Inflammatory macrophage treated with lipopolysaccharide for 1 hour (primary cell): ENCODE measurements at places on chromosomes 7 and 10.

DNA sequence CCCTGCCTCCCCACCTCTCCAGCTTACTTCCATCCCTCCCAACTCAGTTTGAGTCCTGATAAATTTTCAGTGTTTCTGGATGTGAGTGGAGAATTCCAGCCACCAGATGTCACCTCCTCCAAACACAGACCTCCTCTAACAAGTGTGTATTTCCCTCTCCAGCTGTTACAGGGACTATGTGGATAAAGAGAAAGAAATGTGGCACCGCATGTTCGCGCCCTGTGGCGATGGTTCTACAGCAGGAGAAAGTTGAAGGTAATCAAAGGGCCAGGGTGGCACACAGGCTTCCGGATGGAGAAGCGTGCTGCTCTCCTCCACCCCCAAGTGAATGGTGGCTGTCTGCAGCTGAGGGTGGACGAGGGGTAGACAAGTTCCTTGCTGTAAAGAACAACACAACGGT lies 14.7 kb downstream of the FKBP6 start:
- no peak for DNase-seq

- DNase-seq = no peak
These were observed 47.6 kb downstream of the UNC5B start for GRCh38 chr10:71259815-71260501.

DNA sequence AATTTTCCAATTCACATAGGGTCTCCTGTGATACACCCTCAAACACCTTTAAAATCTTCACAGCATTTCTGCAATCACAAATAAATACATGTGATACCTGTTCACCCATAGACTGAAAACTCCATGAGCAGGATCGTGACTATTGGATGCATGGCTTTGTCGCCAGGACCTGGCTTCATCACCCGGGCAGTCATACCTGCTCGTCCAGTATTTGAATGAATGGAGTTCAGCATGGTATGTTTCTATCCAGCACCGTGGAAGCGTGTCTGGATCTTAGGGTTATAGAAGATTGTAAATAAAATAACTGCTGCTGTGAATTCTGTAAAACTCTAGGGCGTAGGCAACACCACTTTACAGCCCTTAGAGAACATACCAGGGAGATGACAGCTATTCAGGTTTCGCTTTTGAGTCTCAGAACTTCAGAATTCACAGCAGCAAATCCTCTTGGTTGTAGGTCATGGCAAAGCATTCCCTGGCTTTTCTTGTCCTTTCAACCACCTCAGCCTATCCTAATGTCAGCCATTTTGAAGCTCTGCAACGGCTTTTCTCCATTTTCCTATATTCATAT lies 47.4 kb upstream of the USP6NL start:
- DNase-seq = no peak

- no peak for DNase-seq
These were observed 45.4 kb downstream of the NAMPT start for GRCh38 chr7:106239406-106239805.

GRCh38 chr7:74405191-74405898 lies 48.4 kb upstream of the GTF2IRD1 start:
- no peak for DNase-seq

- no peak for DNase-seq
These were observed 39.1 kb upstream of the LRRN3 start for GRCh38 chr7:111051832-111052231.

- peak; percentile 16 for DNase-seq
These were observed 151.5 kb downstream of the RNF216 start for GRCh38 chr7:5629941-5630340.

- no peak for DNase-seq
These were observed 66.2 kb downstream of the FAM53B start for GRCh38 chr10:124677749-124678556.

DNA sequence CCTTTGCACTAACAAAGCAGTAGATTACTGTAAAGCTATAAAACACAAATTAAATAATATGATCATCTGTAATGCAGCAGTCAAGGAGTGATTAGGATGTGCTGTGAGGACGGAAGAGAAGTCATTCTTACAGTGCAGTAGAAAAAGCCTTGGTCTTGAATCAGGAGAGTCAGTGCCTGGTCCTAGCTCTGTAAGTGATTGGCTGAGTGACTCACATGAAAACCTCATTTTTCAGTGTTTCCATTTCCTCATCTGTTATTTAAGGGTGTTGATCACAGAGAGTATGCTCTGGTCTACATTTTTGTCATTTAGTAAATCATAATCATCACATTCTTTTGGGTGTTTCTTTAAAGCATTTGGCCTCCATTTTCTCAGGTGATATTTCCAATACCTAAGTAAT lies 717.8 kb downstream of the LRMDA start:
- DNase-seq = no peak

DNA sequence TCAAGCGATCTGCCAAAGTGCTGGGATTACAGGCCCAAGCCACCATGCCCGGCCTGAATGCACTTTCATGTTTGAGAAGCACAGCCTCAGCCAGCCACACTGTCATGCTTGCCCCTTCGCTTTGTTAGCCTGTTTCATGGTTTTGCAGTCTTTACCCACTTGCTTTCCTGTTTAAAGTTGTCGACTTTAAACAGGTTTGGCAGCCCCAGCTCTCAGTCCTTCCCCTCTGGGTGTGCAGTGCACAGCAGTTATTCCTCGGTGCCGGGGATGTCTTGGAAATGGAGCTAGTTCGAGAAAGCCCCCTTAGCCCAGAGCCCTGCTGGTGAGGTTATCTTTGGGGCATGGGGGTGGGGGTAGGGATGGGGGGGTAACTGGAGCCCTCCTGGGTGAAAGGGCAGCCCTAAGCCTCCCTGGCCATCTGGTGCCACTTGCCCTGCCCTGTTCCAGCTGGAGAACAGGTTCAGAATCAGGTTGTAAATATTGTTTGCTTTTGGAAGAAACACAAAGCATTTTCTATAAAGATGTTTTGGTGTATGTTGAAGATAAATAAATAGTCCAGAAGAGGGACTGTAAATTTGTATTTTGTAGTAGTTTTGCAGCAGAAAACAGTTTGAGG lies 14.8 kb downstream of the TSPAN14 start:
- no peak for DNase-seq

- DNase-seq = no peak
These were observed 76.9 kb upstream of the LANCL2 start for GRCh38 chr7:55288070-55288824.

DNA sequence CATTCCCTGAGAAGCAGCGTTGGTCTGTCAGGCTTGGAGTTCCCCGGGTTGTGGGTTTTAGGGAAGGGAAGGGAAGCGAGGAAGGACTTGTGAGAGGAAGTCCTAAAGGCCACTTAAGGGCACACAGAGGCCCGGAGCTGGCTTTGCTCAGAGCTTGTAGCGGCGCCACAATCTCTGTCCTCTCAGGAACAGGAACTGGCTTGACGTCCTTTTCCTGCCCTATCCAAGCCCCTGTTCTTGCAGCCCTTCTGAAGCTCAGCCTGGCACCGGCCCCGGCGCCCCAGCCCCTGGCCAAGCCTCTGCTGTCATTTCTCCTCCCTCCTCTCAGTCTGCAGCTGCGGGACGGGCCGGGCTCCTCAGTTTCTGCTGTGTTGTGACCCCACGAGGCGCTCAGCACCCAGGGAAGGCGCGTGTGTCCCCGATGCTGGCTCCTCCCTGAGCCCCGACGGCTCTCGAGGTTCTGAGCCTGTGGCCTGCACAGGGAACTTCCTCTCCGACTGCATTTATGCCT lies at the start of gene GIMAP8:
TSS of gene GIMAP8 (plus strand) at position 140 of the 511 bp plus-strand sequence. CDS start 16,069 bp downstream, outside the sequence.
- DNase-seq = peak; percentile 97

GRCh38 chr10:11959966-11960365 lies 82.6 kb downstream of the UPF2 start:
- no peak for DNase-seq

- DNase-seq = no peak
These were observed 1.0 kb downstream of the PAXIP1 start for GRCh38 chr7:155001756-155002410.

DNA sequence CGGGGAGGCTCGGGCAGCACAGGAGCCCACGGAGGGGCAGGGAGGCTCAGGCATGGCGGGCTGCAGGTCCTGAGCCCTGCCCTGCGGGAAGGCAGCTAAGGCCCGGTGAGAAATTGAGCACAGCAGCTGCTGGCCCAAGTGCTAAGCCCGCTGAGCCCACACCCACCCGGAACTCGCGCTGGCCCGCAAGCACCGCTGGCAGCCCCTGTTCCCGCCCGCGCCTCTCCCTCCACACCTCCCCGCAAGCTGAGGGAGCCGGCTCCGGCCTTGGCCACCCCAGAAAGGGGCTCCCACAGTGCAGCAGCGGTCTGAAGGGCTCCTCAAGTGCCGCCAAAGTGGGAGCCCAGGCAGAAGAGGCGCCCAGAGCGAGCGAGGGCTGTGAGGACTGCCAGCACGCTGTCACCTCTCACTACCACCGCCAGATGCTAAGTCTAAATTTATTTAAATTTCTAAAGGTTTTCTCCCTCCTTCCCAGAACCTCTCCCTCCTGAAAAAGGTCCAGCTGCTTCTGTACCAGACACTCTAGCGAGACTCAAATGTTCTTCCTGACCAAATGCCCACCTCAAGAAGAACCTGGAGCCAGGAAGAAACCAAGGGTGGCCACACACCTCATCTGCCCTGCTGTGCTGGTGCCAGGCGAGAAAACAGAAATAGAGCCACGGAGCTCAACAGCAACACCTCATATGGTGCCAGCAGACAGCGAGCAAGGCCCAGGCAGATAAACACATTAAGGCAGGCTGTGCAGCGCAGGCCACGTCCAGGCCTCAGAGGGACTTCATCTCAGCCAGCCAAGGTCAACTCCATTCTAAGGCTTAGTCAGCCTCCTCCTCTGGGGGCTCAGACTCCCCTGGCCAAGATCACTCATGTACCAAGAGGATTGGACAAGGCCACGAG lies 47.0 kb downstream of the KCNMA1 start:
- no peak for DNase-seq

DNA sequence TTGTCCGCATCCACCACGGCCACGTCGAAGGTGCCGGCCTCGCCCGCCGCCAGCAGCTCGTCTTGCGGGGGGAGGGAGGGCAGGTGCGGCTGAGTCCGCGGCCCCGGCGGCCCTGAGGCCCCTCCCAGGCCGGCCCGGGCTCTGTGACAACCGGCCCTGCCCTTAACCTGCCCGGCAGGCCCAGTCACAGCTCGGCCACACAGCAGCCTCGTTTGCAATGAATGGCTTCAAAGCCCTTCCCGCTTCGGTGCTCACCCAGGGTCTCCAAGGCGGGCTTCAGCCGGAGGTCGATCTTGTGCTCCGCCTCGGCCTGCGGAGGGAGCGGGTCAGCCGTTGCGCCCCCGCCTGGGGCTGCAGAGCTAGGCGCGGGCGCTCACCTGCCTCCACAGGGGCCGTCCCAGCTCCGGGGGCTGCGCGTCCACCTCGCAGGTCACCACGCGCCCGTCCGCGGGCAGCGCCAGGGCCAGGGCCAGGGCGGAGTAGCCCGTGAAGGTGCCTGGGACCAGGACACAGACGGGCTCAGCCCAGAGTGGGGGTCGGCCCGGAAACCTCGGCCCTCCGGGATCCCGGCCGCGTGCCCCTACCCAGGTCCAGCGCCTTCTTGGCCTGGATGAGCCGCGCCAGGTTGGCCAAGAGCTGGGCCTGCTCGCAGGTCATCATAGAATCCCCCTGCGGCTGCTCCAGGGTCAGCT lies 928 bp downstream of the COMTD1 start:
- no peak for DNase-seq

DNA sequence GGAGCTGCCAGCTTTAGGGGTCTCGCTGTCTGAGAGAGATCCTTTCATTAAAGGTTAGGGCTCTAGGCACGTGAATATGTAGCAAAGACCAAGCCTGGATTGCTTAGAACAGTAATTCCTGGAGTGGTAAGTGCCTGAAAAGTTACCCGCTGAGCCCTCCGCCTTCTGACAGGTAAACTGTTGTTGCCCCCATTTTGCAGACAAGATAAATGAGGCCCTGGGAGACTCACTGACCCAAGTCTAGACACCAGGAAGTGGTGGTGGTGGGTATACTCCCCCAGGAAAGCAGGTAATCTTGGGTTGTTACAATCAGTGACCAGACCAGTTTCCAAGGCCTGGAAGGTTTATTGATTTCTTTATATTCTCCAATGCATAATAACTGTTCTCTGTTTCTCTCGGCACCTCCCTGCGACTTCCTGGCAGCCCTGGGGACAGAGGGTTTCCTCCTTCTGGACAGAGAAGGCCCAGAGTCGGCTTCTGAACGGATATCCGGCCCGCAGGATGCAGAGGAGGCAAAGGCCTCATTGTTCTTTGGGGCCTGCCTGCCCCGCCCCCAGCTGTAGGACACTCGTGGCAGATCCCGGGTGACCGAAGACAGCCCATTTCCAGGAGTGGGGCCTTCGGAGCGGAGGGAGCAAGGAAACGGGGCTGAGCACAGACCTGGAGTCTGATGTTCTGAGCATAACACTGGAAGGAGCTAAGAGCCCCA lies 1.3 kb upstream of the GRK5 start:
- peak; percentile 39 for DNase-seq

DNA sequence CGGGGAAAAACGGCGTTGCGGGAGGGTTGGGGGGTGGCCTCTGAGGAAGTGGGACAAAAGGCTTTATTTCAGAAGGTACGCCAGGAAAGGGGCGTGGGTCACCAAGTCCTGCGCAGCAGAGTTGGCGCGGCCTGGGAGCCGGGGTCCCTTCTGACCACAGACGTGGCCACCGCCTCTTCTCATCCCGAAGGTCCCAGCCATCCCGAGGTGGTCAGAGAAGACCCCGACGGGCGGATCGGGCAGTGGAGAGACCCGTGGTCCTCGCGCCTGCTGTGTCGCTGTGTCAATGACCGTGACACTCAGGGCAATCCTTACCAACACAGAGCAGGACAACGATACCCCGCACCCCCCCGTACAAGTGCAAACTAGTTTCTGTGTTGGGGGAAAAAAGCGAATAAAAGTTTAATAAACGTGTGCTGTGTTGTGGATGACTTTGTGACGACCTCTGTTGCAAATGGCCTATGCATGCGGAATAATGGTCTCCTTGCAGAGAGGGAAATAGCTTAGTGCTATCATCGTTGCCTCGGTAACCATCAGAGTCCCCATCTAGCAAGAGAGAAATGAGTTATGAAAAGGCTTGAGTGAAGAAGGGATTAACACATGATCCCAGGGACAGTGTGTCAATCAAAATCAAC lies 19.4 kb upstream of the GATA3 start:
- DNase-seq = no peak

DNA sequence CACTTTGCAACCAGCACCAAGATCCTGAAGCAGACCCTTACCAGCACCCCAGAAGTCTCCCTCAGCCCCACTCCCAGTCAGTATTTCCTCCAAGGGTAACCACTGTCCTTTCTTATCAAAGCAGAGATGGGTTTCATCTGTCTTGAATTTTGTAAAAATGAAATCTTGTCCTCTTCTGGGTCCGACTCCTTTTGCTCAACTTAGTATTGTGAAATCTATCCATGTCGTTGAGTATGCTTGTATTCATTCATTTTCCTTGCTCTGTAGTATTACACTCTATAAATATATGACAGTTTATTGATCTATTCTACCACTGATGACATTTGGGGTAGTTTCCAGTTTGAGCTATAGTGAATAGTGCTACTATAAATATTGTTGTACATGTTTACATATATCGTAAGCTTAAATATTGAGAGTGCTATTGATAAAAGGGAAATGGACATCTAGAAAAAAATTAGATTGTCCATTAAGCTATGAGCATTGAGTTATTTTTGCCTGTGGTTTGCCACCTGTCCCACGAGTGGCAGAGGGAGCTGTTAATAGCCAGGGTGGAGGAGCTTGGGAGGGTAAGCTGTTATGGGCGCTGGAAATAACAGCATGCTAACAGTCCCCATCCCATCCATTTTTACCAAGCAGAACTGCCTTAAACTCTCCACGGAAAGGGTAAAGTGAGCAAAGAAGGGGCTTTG lies 36.5 kb downstream of the AIFM2 start:
- DNase-seq = no peak

GRCh38 chr10:104472505-104472904 lies 118.9 kb downstream of the CFAP58 start:
- DNase-seq = no peak
